Glomerular endothelial cell (primary cell): ENCODE measurements at places on chromosomes 12 and 14.

DNA sequence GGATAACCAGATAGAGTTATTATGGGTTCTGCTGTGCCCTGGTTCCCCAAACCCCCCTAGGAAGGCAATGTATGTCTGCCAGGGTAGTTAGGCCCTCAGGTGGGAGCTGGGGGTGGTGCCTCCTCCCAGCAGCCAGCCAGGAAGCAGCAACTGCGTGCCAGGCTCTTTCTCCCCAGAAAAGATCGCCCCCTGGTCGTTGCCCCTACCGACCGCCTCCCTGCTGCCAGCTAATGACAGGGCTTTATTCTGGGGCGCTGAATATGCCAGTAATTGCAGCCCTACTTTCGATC is 36.3 kb downstream of the IQSEC3 start:
- no peak for DNase-seq

DNA sequence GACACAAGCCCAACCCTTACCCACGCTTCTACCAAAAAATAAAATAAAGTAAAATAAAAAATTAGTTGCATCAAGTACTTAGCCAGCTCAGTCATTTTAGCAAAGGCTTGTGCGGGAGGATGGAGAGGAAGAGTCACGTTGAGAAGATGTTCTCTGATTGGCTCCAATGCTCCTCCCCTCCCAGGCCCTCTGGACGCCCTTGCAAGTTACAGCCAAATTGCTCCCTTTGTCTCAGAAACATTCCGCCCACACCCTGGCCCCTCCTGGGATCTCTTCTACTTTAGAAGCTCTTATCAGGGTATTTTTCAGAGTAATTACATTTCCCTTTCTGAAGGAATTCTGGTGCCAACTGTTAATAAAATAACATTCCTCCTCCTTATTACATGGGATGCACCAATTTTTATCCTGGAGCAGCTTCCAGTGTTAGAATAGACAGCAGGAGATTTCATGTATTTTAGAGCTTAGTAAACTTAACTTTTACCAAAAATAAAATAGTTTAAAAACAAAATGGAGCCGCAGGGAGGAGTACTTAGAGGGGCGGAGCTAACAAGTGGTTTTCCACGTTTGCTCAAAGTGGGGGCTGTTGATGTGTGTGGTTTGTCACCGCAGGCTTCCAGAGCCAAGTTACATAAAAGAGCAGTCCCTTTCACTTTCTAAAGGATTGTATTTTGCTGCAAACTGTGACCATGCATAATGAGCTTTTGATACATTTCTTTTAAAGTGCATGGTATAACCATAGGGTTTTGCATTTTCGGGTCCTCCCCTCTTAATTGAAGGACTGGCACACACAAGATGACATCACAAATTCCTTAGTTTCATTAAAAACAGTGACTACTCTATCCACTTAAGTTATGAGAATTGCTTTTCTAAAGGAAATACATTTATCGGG is 71.7 kb upstream of the RAP1B start:
- no peak for DNase-seq

DNA sequence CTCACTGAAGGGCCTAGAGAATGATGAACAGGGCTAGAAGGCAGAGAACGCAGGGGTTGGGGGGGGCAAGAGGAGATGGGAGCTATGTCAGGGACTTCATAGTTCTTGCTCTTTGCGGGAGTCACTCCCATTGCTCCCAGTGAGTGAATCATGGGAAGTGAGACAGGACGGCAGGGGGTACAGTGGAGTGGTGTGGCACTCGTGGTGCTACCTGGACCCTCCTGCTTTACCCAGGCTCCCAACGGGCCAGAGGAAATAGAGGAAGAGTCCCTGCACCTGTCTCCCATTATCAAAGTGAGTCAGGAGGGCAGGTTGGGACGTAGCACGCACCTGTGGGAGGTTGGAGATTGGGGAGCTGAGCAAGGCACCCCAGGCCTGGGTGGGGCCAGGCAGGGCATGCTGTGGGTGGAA is 1.3 kb upstream of the KRT8 start:
- DNase-seq, result no peak

GRCh38 chr12:116262741-116263140 is 14.8 kb downstream of the MED13L start:
- no peak for DNase-seq

DNA sequence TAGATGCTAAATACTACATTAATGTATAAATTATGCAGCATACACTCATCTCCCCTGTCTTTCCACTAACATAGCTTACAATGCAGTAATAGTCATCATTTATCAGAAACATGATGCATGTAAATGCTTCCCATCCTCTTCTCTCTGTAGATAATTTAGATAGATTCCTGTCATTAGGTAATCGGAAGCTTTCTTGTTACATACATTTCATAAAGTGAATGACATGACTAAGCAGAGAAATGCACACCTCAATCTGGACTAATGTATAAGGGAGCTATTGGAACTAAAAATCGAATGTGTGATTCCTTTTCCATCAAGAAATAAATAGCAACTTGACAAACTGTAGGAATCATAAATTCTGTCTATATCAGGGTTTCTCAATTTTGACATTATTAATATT is 273.4 kb downstream of the RASSF9 start:
- DNase-seq, result no peak
